Mammary epithelial cell (primary cell): ENCODE measurements at places on chromosomes 1 and 21. TPM values are rescaled to one million over a fixed set of nuclear protein-coding genes. Genes with fewer than 3 reads are reported as not detected.

DNA sequence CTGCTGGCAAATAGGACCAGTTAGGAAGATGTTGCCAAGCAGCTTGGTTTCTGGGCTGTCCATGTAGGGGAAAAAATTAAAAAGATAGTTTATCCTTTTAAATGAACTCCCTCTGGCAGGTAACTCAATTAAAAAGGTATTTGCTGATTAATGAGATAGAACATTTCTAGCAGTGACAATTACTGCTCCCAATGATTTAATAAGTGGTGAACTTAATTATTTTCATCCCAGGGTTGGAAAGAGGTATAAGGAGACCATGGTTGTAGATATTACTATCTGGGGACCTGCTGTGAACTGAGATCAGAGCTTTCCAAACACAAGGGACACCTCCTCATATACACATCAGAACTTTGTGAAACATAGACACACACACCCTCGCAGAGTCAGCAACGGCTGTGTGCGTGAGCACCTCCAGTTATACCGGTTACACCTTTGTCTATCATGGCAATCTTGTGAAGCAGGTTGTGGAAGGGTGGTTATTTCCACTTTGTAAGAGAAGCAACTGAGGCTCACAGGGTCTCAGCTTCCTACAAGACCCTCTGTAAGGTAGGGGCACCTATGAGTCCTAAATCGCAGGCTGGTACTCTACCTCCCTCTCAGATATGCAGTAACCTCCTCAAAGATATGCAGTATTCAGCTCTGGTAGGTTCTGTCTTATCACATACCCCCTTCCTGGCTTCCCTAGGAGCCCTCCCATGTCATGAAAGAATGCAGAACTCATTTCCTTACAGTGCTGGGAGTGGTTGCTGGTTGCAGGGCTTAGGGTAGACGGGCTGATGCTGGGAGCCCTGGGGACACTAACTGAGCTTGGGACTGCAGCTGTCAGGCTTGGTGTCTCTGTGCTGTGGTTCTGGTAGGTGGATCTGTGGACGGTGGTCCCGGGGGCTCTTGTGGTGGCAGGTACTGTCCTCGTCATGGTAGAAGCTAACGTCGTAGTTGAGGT is 18.5 kb upstream of the MAGOH start:
- no peak for DNase-seq

AMY1A gene
- not detected in 2 replicates for total RNA-seq

MIXL1 gene
- not detected for total RNA-seq

GRCh38 chr1:41673806-41674205 is 189.3 kb upstream of the EDN2 start:
- no peak for DNase-seq

AXDND1 gene
- total RNA-seq, result 0.45 and 1.3 TPM in 2 replicates

DNA sequence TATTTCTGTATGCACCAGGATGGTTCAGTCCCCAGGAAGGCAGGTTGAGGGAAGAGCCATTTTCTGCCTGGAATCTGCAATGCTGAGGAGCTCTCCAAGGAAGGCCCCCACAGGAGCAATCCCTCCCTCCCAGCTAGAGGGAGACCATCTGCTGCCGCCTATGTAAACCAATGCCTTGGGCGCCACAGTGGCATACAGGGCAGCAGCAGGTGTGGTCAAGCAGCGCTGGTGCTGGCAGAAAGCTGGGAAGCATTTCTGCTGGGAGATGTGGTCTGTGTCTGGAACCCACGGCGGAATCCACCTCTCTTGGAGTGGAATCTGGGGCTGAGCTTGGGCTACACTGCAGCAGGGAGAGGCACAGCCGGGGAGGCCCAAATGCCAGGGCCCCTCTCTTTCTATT is 283.3 kb downstream of the RRAGC start:
- DNase-seq, result no peak

GRCh38 chr1:224874775-224875174 is 54.7 kb upstream of the DNAH14 start:
- DNase-seq, result no peak
